ENCODE measurements at places on chromosomes 2 and 18.

DNA sequence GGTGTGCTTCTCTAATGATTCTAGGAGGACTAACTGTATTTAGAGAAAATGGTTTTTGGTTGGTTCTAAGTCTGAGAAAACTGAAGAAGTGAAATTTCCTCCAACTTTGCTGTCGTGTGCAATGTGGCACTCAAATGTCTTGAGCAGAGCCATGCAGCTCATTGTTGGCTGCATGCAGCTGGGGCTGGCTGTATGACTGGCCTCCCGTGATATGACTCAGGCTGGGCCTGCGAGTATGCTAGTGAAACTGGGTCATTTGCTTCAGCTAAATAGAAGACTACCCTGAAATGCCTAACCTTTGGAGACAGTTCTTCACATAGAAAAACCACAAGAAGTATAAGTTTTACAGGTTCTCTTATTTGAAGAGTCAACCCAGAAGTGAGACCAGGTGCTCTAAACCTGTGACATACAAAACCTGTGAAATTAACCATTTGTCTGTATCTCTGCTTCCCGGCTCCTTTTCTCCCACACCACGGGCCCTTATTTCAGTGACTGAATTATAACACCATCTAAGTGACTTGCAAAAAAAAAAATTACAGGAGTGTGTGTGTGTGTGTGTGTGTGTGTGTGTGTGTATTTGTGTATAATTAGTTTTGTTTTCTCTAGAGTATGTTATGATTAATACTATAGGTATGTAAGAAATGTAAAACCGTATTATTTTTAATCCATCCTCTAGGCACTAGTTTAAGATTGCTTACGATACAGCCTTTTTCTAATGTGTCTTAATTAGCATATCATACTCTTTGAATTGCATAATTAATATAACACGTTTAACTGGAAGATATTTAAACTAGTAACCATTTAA is 15.9 kb downstream of the POLI start:
- DNase-seq, result peak; percentile 26

DNA sequence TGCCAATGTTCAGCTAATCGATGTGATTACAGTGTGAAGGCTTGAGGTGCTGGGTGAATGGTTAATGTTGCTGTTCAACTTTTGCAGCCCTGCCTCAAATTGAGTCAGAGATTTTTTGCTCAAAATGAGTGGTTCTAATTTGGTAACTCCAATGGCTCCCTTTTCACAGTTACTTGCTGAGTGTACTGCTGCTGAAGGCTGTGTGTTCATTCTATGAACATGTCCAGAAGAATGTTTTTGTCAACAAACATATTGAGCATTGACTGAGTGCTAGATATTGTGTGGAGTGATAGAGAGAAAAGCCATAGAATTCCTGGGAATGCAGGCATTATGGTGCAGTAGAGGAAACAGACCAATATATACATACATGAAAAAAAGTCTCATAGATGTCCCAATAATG is 39.0 kb upstream of the TCF4 start:
- no peak for DNase-seq

DNA sequence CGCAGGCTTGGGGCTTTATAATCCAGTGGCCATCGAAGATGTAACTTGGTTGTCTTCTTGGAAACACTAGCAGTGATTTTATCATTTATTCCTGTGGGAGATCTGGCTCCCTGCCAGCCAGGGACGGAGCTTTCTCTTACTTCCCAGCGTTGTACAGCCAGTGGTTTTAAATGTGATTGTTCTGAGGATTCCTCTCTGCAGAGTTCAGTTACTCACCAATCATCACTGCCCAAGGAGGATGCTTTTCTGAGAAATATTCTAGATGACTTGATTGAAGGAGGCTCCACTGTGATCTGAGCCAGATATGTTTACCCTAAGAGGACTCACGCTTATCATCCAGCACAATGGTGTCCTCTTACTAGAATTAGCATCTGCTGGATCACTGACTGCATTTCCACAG is 744.3 kb downstream of the RNF144A start:
- no peak for DNase-seq

DNA sequence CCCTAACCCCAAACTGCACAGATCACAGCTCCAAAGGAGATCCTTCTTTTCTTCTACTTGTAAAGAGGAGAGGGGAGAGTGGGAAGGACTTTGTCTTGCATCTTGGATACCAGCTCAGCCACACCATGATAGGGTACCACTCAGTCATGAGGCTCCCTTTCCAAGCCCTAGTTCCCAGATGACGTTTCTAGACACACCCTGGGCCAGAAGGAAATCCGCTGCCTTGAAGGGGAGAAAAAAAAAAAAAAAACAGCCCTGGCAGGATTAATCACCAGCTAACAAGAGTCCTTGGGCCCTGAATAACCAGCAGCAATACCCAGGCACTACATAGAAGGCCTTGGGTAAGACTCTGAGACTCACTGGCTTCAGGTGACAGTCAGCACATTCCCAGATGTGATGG is 36.9 kb downstream of the ST8SIA3 start:
- DNase-seq, result no peak

- DNase-seq, result no peak
These were observed 25.7 kb downstream of the PXDN start for GRCh38 chr2:1718339-1719220.

GRCh38 chr2:37631698-37632097 is 39.7 kb downstream of the CDC42EP3 start:
- no peak for DNase-seq

DNA sequence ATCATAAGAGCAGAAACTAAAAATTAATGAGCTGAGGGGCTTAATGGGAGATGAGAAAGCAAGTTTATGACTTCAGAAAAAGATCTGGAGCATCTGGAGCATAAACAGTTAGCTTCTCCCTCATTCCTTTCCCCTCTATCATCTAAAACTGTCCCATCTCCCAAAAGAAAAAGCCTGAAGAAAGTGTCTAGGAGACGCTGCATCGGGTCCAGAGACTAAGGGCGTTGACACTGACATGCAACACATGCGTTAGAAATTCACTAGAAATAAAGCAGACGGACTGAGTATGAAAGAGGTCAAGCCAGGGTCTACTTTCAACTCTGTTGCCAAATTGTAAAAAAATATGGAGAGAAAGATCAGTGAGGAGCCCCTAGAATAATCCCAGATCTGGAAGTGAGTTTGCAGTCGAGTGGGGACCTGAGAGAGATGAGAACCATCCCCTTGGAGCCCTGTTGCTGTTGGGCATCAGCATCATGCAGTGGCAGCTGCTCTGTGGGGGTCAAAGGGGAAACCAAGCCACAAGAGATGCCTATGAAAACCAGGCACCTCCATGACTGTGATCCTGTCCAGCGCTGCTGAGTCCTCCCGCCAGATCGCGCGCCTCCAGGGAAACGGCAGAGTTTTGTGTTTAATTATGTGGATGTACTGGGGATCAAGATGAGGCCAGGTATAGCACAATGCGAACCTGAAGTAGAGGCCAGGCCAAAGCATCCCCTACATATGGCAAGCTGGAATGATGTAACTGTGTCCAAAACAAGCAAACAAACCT is 13.9 kb downstream of the ANTXR1 start:
- DNase-seq, result no peak

GRCh38 chr2:156687715-156688114 is 251.5 kb downstream of the GPD2 start:
- no peak for DNase-seq

- peak; percentile 44 for DNase-seq
These were observed 294.1 kb downstream of the ALK start for GRCh38 chr2:29627279-29627711.

DNA sequence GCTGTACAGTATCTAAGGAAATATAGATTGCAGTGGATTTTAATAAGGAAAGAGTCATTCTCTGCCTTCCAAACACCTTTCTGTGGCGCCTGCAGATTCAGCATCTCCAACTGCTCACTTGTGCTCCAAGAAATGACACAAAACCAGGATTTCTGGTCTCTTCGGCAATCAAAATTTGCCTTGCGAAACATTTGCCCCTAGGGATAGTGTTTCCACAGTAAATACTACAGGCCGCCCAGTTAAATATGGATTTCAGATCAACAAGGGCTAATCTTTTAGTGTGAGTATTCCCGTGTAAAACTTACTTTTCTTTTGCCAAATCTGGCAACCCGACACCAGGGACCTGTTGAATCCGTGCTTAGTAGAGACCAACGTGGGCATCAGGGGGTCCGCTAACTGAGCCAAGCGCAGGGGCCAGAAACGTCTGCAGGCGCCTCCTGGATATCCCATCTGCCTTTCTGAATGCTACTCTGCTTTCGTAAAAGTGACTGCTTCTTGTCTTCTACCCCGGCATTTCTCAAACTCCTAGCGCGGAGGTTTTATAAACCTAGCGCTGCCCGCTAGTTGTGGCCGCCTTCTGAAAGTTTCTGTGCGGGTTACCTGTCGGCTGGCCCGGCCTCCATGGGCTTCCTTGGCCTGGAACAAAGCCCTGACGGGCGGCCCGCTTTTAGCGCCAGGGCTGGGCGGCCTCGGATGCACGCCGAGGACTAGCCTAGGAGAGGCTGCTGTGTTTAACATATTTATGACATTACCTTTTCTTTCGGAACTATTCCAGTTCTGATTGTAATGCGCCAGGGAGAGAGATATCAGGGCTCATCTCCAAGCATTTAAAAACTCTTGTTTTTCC is 2.5 kb downstream of the CYP1B1 start:
- DNase-seq, result no peak

- no peak for DNase-seq
These were observed 12.0 kb downstream of the RUFY4 start for GRCh38 chr2:218081063-218081462.

- DNase-seq, result no peak
These were observed 140.6 kb upstream of the LGALSL start for GRCh38 chr2:64313398-64313723.

- DNase-seq, result no peak
These were observed 632.5 kb downstream of the SUCLG1 start for GRCh38 chr2:83826577-83826976.

DNA sequence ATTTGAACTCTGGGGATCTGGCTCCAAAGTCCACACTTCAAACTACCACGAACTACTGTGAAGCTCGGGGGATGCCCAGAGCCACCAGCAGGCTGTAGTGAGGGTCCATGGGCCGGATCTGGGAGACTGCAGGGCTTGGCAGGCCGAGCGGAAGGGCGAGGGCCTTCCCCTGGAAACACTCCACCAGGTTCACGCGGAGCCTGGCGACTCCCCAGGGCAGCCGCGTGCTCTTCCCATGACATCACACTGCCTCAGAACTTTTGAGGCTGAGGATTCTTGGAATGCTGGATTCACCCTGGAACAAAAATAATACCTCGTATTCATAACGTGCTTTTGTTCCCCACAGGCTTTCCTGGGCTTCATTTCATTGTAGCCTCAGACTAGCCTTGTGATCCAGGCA is 201.0 kb downstream of the SMAD7 start:
- DNase-seq, result no peak

GRCh38 chr2:99867770-99868169 is 274.6 kb downstream of the AFF3 start:
- no peak for DNase-seq

GRCh38 chr2:175620106-175620505 is 382.0 kb downstream of the LNPK start:
- no peak for DNase-seq

- DNase-seq, result no peak
These were observed 132.2 kb downstream of the FMNL2 start for GRCh38 chr2:152466980-152467676.

DNA sequence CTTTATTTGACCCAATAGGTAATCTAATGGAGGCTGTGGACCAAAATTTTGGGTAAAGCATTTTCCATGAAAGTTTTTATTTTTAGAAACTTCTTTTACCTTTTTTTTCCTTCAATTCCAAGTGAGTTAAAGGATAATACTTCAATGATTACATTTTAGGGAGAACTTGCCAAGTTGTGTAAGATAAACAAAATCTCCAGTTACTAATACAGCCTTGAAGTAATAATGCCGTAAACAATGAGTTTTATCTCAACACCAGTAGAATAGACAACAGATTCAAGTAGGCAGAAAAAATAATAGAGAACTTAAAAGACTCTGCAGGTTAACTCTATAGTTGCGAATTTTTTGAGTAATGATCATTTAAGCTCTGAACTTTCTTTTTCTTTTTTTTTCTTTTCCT is 807.4 kb downstream of the CNTNAP5 start:
- no peak for DNase-seq

DNA sequence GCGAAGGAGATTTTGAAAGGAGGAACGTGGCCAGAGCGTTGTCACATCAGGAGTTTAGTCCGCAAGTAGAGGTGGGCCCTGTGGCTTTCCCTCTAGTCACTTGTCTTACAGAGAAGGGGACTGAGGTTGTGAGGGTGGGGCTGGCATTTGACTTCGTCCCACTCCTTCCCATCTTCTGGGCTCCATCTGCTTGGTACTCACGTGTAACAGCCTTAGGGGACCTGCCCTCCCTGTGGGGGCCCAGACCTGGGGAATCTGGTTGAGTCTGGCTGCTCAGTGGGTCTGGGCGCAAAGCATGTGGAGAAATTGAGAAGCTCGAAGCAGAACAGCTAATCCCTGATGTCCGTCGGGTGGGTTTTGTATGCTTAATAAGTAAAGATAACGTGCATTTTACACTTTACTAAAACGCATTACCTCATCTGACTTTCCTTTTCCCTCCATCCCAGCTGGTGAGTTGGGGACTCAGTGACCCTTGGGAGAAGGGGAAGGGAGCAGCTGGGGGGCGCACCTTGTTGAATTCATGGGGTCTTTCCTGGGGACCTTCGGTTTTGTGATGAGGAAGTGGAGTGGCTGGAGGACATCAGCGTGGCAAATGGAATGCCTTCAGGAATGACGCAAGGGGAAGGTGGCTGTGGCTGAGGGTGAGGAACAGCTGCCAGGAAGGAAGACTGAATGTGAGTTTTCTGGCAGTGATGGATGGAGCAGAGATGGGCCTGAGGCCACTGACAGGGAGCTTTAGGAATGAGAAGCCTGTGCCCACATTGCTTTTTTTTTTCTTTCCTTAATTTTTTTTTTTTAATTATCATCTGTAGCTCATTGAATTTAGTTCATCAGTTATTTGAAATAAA is 44.8 kb downstream of the ASAP2 start:
- peak; percentile 37 for DNase-seq

- DNase-seq, result no peak
These were observed 641.7 kb upstream of the NRXN1 start for GRCh38 chr2:51673628-51674027.

DNA sequence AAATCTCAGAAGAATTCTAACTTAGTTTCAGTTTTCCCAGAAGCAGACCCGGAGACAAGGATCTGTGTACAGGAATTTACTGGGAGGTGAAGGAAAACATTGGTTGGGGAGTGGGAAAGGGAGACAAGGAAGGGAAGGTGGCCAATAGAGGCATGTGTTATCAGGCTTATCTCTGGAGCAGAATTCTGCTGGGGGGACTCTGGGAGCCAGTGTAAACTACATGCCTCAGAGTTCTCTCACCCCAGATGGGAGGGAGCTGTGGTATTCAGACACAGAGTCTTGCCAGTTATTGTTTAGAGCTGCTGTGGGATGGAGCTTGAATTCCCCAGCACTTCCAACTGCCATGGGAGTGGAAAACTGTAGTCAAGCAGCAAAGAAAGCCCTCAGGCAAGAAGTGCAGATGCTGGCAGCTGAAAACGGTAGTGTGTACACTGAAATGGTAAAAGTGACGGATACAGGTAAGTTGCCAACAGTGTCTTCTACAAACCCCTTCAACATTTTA is 19.0 kb downstream of the DNPEP start:
- DNase-seq, result peak; percentile 77
